Stimulated activated CD4-positive, alpha-beta T cell treated with anti-CD3 and anti-CD28 coated beads, Interleukin-15, amount 100 ng/mL, for 48 hours (primary cell): ENCODE measurements at places on chromosomes 7 and 10.

DNA sequence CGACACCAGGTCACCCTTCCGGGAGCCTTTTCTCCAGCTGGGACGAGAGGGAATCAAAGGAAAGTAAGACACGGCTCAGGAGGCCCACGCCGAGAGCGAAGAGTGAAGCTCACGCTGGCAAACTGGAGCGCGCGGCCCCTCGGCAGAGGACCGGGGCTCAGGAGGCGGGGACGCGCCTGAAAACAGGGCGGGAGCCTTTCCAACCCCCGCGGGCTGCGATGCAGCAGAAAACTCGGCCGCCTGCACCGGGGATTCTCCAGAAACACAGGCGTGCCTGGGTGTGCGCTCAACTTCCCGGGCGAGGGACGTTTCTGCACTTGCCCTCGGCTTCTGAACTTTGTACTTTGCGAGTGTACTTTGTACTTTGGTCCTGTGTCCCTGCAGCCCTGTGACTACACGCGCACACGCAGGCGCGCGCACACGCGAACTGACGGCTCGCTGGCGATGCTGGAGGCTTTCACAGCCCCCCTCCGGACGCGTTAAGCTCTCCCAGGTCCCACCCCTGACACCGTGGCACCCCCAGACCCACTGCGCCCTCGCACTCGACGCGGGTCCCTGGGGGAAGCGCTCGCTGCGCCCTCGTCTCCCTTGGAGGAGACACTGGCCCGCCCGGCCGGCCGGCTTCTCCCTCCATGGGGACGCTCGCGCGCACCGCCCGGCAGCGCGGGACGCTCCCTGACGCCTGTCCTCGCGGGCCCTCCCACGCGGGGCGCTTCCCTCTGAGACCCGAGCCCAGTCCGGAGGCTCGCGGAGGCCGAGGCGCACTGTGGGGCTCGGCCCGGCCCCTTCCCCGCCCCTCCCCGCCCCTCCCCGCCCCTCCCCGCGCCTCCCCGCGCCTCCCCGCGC, 588 bp upstream of the PAOX start:
- no peak for DNase-seq

- no peak for DNase-seq
Observed at GRCh38 chr7:91973639-91974038, 33.0 kb downstream of the AKAP9 start.

DNA sequence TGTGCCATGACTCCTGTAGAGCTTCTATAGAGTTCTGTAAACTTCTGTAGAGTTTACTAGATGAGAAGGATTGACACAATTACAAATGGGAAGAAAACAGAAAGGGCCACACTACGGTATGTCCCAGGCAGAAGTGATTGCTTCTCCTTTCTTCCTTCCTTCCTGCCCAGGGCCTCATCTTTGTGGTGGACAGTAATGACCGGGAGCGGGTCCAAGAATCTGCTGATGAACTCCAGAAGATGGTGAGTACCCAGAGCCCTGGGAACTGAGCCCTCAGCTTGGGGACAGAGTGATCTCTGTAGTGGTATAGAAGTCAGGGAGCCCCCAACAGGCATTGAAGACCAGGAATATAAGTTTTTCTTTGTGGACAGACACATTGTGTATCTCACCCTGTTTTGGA, 1.7 kb downstream of the ARF5 start:
- no peak for DNase-seq

- DNase-seq, result no peak
Observed at GRCh38 chr10:77593771-77594470, 43.7 kb downstream of the KCNMA1 start.

- DNase-seq, result no peak
Observed at GRCh38 chr10:12701696-12702095, 299.8 kb downstream of the CCDC3 start.
